Mammary epithelial cell (primary cell): ENCODE measurements at places on chromosomes 12 and 14.

DNA sequence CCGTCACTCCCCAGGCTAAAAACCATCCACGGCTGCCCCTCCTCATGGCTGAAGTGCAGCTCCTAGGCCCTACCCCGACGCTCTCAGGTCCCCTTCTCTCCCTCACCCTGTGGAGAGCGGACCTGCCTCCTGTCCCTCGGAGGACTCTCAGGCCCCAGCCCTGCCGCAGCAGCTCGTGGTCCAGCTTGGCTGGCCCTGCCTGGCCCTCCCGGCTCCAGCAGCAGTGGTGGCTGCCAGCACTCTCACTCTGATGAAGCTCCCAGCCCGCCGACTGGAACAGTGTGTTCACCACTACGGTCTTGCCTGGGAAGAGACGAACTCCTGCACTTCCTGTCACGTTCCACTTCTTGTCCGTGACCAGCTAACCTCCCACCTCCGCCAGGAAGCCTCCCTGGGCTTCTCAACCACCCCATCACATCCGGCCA lies 11.1 kb downstream of the BAG5 start:
- DNase-seq = no peak

- DNase-seq = no peak
Measured at GRCh38 chr14:58106446-58106845, 45.6 kb downstream of the ARMH4 start.

DNA sequence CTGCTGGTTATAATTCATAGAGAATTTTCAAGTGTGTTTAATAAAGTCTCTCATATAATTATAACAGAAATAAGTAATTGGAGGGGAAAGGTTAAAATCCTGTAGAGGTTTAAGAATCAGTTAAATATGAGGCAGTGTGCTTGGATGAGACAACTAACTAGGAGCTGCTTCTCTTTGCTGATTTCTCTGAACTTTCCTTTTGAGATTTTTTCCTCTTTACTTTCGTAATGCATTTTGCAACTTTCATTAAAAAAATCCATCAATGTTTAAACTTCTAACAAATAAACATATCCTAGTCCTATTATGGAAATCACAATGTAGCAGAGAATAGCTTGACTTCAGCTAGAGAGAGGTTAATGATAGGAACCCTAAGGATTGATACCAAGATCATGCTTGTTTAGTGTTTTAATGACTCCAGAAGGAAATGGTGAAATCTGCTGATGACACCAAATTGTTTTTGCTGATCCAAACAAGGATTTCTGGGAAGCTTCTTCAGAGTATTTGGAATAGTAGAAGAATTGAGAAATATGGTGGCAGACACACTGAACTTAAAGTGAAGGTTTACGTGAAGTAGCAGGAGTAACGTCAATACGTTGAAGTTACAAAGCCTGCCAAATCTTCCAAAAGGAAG lies 122.6 kb downstream of the RAD51B start:
- no peak for DNase-seq

DNA sequence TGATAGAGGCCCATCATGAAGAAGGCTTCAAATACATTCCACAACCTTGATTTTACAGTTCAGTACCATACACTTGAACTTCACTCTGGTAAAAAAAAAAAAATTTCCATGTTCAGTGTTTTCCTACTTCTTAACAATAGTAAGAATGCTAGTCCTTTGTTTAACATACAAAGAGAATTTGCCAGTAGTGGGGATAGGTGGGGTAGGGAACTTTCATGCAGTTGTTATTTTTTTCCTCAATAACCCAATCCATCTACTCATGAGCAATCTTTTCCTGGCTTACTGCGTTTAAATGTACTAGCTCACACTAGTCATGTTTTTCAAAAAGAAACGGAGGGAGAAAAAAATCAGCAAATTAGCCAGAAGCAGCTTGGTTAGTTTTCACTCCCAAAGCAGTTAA lies 206.1 kb downstream of the PRKD1 start:
- no peak for DNase-seq
